ENCODE measurements at places on chromosomes 11 and 22.

GRCh38 chr11:72676861-72677341 lies 2.7 kb upstream of the PDE2A start:
- DNase-seq = peak; percentile 10

GRCh38 chr11:20861322-20861721 lies 191.9 kb downstream of the NELL1 start:
- no peak for DNase-seq

GRCh38 chr11:61911701-61912529 lies 5.5 kb downstream of the RAB3IL1 start:
- DNase-seq = no peak

DNA sequence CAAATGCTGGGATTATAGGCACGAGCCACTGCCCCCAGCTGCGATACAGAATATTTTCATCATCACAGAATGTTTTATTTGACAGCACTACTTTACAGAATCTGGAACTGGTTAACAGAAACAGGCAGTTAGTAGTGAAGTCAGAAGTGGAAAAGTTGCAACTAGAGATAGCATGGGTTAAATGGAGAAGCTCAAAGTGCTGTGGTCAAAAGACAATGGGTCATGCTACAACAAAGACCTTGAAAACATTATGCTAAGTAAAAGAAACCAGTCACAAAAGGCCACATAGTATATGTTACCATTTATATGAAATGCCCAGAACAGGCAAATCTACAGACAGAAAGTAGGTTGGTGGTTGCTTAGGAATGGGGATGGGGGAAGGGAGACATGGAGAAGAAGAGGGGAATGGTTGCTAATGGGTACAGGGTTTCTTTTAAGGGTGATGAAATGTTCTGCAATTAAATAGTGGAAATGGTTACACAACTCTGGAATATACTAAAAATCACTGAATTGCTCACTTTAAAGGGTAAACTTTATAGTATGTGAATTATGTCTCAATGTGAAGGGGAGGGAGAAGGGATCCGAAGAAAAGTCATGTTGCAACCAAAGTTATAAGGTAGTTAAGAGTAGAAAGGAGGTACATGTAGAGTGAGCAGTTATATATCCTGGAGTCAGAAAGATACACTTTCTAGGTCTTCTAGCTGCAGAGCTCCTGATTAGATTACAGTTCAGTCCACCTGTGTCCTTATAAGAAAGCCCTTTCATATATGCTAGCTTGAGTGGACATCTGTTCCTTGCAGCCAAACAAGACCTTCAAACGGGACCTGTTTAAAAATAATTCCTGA lies 46.3 kb upstream of the RAPSN start:
- no peak for DNase-seq

GRCh38 chr22:49368221-49368975 lies 459.3 kb downstream of the BRD1 start:
- DNase-seq = no peak

GRCh38 chr11:63445720-63446119 lies 45.2 kb downstream of the PLAAT5 start:
- no peak for DNase-seq

- no peak for DNase-seq
Observed at GRCh38 chr22:44705022-44705297, 3.0 kb downstream of the PRR5 start.

DNA sequence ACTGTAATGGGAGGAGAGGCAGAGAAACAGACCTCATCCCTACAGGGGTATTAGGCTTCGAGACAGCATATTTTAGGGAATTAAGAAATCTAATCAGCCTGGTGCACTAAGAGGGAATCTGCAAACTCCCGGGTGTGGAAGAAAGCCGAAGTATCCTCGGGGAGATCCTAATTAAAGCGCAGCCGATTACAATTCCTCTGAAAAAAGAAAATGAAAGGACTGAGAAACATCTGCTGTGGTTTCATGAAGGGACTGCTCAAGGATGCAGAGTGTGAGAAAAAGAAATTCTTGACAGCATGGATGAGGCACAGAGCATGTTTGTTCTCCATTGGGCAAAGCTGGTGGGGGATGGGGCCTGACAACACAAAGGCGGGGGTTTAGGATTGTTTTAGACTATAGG lies 290.0 kb upstream of the LARGE1 start:
- DNase-seq = no peak

GRCh38 chr22:32164075-32164860 lies 5.2 kb upstream of the C22orf42 start:
- DNase-seq = no peak

DNA sequence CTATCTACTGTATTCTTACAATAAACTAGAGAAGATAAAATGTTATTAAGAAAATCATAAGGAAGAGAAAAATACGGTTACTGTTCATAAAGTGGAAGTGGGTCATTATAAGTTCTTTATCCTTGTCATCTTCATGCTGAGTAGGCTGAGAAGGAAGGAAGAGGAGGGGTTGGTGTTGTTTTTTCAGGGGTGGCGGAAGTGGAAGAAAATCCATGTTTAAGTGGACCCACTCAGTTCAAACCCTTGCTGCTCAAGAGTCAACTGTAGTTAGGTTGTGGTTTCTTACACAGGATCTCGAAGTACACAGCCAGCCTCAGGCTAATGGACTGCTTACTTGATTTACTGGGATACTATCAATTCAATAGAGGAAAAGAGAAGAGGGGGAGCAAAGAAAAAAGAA lies 63.1 kb downstream of the PIWIL4 start:
- no peak for DNase-seq

GRCh38 chr11:118898400-118899295 lies 15.0 kb downstream of the CXCR5 start:
- DNase-seq = no peak

GRCh38 chr11:875769-876301 lies 33.2 kb downstream of the TSPAN4 start:
- DNase-seq = no peak

DNA sequence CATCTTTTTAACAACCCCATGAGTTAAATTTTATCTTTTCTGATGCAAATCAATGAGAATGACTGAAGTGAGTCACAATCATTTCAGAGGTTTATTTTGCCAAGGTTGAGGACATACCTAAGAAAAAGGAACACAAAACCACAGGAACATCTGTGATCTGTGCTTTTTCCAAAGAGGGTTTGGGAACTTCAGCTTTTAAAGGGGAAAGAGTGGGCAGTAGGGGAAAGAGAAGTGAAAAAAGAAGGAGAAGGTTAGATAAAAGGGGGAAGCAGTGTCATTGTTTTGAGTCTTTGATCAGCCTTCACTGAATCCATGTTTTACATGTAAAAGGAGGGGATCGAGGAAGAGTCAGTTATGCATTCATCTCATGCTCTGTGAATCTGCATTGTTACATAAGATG lies 45.3 kb upstream of the SPON1 start:
- no peak for DNase-seq

- DNase-seq = no peak
Observed at GRCh38 chr11:115709297-115709696, 205.1 kb upstream of the CADM1 start.

GRCh38 chr11:8192896-8193209 lies 24.0 kb upstream of the RIC3 start:
- DNase-seq = no peak

DNA sequence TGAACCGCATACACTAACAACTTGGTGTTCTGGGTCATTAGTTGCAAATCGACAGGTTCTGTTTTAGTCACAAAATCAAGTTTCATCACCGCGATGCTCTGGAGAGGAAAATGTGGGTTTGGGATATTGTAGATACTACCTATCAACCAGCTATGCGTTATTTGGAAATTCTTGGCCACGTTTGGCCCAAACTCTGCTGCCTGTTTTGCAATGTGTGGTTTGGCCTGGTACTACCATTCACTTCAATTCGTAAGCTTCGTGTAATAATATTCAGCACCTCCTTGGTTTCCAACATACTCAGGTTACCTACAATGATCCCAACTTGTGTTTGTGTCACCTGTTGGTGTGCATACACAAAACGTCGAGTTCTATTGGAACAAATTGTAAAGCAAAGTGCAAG lies 16.2 kb upstream of the ACER3 start:
- no peak for DNase-seq

GRCh38 chr22:31230871-31231621 lies 18.9 kb downstream of the LIMK2 start:
- DNase-seq = no peak

- no peak for DNase-seq
Observed at GRCh38 chr22:38974170-38974825, 7.8 kb upstream of the APOBEC3B start.

- DNase-seq = no peak
Observed at GRCh38 chr11:122843281-122844141, 5.2 kb downstream of the CRTAM start.

DNA sequence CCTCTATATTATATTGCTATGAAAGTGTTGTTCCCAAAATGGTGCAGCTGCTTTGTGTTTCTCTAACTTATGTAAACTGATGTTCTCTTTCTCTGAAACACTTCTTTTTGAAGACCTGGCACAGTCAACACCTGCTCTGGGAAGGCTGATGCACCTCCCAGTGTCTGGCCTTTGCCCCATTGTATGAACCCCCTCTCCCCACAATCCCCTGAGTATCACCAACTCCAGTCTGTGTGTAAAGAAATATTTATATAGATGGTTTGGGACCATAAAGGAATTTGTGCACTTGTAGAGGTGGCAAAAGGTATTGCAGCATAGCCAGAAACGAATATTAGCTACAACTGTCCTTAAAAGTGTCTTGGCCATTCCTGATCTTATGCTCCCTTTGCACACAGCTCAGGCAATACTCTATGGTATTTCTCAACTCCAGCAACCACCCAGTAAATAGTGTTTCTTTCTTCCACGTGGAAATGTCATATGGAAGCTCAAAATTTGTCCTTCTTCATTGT lies 365.2 kb upstream of the DDI1 start:
- no peak for DNase-seq

DNA sequence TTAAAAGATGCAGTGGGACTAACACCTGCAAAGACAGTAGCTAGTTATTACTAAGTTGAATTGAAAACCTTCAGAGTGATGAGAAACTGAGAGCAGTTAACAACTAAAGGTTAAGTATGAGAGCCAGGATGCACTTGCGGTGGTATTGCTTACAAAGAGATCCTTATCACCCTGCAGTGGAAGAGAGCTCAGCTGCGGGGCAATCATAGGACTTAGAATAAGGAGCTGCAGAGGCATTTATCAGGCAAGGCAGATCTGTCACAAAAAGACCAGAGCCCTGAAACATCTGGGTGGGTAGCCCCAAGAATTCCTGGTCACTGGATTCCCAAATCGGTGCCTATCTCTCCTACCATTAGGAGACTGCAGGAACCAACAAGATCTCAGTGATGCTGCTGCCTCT lies 34.3 kb upstream of the CFAP300 start:
- DNase-seq = no peak

DNA sequence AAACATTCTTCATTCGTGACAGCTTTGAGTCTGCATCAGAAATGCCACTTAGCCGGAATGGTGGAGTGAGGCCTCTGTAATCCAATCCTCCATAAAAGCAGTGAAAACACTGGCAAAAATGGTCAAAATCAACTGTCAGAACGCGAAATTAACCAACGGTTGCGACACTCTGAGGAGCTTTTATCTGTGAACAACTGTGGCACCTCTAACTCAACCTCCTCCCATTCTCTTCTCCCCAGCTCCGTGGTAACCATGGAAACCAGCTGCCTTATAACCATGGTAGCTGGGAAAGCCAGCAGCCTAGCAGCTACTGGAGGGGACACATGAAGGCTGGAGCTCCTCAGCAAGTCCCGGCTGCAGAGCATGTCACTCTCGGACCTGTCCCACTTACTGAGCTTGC lies 20.3 kb downstream of the AP2A2 start:
- no peak for DNase-seq

DNA sequence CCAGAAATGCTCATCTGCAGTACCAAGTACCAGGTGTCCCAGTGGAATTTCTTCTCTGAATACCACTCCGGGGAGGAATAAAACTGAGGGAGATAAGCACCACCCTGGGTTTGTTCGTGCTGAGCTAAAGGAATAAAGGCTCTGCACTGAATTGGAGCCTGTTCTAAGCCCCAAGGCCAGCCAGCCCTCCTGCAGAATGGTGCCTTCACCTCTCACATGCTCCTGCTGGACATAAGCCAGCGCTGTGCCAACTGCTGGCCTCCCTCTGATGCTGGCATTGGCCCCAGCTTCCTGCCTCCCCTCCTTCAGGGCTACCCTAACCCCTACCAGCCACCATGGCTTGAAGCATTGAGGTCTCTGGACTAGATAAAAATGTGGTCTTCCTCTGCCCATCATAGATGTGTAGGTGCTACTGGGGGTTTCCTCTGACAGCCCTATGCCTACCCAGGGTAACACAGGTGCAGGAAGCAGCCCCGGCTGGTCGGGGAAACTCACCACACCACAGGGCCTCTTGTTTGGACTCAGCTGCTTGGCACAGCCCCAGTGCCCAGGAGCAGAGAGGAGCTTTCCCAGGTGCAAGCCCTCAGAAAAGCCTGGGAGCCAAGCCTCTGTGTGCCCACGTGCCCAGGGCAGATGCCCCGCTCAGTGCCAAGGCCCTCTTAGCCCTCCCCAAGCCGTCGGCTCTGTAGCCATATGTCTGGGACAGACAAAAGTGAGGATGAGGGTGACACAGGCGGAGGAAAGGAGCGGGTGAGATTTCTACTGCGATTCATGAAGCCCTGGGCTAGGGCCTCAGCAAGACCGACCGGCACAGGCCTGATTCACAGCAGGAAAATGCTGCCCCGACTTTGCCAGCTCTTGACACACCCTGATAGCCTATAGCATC lies 34.1 kb upstream of the JAM3 start:
- no peak for DNase-seq

GRCh38 chr11:113664981-113665710 lies 41.0 kb downstream of the TMPRSS5 start:
- no peak for DNase-seq

DNA sequence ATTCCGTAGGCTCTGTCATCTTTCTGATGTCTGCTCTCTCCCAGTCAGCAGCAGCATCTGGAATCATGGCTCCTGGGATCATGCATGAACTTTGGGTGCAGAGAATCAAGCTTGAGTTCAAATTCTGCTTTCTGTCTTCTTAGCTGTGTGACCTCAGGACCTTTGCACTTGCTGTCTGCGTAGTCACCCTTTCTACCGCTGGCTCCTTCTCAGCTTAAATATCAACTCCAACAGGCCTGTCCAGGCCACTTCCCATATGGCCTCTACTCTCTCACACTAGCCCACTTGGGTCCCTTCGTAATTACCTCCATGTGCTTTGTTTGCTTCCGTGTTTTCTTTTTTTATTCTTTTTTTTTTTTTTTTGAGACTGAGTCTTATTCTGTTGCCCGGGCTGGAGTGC lies 4.6 kb upstream of the GGA1 start:
- no peak for DNase-seq

DNA sequence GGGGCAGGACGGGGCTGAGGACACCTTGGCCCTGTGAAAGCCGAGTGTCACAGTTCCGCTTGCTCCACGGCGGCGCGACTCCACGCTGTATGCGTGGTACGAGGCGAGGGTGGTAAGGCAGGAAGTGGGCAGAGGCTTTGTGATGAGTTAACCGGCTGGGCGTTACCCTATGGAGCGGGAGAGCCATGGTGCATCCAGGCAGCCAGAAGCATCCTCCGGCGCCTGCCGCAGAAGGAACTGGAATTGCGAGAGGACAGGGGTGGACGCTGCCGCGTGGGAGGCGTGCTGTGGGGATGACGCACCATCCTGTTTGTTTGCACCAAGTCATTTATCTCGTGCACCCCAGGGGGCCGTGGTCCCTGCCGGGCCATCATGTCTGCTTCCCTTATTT lies 643.9 kb downstream of the BRD1 start:
- DNase-seq = no peak

- DNase-seq = no peak
Observed at GRCh38 chr11:110778343-110778742, 66.1 kb upstream of the ARHGAP20 start.

GRCh38 chr22:36192542-36192941 lies 9.1 kb downstream of the APOL4 start:
- no peak for DNase-seq

All from substantia nigra (tissue), 51 donors.